NCI-H1105 treated with DMSO at 0.1 percent for 48 hours (cell line): ENCODE measurements at places on chromosomes 12 and 14.
A peak's percentile ranks its signal among the peaks of the same experiment; 100 is the strongest.

- no peak for DNase-seq
Measured at GRCh38 chr14:75063013-75063412, 811 bp downstream of the ACYP1 start.

- DNase-seq = no peak
Measured at GRCh38 chr12:19518209-19518608, 78.9 kb downstream of the AEBP2 start.

DNA sequence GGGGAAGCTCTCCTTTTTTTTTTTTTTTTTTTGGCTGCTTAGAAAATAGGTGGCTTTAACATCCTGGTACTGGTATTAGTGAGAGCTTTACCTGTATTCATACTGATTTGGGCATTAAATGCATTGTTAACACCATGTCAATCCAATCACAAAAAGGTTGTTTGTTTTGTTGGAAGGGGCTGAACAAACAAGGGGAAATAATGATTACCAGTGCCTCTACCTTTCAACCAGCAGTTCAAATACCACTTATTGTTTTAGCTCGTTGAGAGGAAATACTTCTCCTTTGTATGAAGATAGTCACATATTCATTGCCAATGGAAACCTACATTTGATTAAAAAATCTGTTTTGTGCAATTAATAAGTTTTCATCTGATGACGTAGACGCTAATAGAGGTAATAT lies 72.9 kb downstream of the MIPOL1 start:
- DNase-seq = peak; percentile 54

DNA sequence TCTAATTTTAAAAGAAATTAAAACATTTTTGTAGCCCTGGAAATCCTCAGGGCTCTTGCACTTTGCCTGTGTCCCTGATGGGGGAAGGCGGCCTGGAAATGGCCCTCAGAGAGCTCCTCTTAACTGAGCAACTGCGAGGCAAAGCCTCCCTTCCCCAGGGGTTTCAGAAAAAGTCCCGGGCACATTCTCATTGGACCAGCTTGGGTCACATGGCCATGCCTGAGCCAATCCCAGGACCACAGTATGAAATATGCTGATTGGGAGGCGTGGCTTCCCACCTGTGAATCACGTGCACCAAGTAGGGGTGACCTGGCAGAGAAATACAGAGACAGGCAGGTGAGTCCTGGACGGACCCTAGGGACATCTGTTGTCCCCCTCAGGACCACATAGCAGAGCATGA lies 90.4 kb upstream of the SFSWAP start:
- DNase-seq = no peak

GRCh38 chr14:91893007-91893406 lies 25.7 kb upstream of the TC2N start:
- no peak for DNase-seq

- DNase-seq = peak; percentile 56
Measured at GRCh38 chr14:21070610-21071224, 613 bp downstream of the ARHGEF40 start.

GRCh38 chr14:36054353-36055051 lies 122.0 kb downstream of the PTCSC3 start:
- peak; percentile 27 for DNase-seq

DNA sequence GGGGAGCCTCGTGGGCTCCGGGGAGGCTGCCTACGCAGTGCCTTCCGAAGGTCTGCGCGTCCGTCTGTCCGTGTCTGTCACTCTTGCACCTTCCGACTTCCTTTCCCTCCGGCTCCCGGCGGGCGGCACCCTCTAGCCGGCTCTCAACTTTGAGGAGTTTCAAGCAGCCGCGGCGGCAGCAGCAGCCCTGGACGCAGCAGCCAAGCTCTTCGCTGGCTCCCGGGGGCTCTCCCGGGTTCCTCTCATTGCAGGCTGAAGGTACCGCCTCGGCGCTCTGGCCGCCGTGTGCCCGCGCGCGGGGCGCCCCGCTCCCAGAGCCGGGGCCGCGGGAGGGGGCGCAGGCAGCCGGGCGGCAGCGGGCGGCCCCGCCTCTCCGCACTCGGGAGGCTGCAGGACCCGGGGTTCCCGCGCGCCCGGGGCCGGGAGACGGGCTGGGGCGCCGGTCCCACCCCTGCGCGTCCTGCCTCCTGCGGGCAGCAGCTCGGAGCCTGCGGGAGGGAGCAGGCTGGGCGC lies at the start of the genes AMIGO2 and PCED1B:
TSS of gene AMIGO2 (minus strand) at position 492 of the 513 bp plus-strand sequence. CDS start 957 bp downstream, outside the sequence.
TSS of gene PCED1B (plus strand) at position 154 of the 513 bp plus-strand sequence. CDS start 155,443 bp downstream, outside the sequence.
- peak; percentile 68 for DNase-seq

DNA sequence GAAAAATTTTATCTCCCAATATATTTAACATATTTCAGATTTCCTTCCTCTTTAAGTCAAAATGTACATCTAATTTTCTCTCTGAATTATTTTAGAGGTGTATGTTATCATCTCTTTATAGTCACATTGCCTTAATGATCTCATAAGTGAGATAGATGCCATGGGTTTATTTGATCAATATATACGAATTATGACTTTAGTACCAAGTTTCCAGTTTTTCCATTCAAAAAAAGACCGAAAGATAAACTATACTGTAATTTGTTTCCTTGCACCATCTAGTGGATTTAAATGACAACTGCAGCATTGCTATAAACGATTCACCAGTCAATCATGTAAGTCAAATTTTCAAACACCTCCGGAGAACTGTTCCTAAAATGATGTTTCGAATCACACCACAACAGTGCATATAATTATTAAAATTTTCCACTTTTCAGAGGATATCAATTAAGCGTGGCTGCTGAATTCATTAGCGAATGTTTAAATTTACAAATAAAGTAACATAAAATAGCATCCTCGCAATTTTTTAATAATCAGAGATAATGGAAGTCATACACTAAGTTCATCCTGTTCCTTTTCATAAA lies 419 bp upstream of the ATXN7L3B start:
- peak; percentile 89 for DNase-seq

- no peak for DNase-seq
Measured at GRCh38 chr14:80637756-80638619, 303.6 kb downstream of the CEP128 start.

- DNase-seq = no peak
Measured at GRCh38 chr12:127081058-127081457, 1185.9 kb upstream of the TMEM132C start.

DNA sequence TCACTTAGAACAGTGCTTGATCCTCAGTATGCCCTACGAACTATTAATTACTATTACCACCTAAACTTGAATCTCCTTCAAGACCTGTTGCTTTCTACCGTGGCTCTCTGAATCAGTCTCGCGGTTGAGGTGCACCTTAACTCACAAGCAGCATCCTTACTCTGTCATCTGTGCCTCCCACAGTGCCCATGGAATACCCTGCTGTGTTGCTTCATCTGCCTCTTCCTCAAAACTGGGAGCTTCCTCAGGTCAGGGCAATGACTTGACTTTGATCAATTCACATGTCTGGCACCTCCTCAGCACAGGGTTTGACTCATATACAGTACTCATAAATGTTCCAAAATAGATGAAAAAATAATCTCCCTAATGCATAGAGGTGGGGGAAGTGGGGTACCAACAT lies 305.9 kb downstream of the NUAK1 start:
- DNase-seq = no peak

GRCh38 chr12:13905794-13906193 lies 75.6 kb downstream of the GRIN2B start:
- DNase-seq = no peak

DNA sequence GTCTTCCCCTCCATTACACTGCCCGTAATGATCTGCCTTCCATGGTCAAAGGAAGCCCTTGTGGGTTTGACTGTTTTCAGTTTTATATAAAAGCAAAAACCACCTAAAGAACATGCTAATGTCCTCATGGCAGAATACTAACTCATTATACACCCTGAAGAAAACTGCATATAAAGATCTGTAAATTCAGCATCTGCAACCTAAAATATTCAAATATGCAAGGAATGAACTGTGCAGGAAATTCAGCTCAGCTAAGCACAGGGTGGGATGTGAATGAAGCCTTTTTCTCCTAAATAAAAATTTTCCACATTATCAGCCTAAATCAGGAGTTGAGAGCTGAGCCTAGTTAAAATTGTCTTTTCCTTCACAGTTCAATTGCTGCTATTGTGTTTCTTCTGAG lies 128.1 kb downstream of the NRXN3 start:
- no peak for DNase-seq

- DNase-seq = peak; percentile 24
Measured at GRCh38 chr12:28313631-28314030, 123.4 kb downstream of the CCDC91 start.

- DNase-seq = no peak
Measured at GRCh38 chr14:44663136-44663535, 156.1 kb upstream of the FSCB start.

- DNase-seq = peak; percentile 47
Measured at GRCh38 chr14:56751471-56751870, 58.8 kb downstream of the OTX2 start.

GRCh38 chr12:90978117-90978770 lies 23.3 kb upstream of the CCER1 start:
- DNase-seq = peak; percentile 66

- no peak for DNase-seq
Measured at GRCh38 chr12:24814379-24815113, 134.4 kb downstream of the BCAT1 start.

GRCh38 chr12:131074221-131075083 lies 120.7 kb downstream of the ADGRD1 start:
- DNase-seq = no peak

GRCh38 chr12:69834576-69834975 lies 9.5 kb downstream of the MYRFL start:
- no peak for DNase-seq

DNA sequence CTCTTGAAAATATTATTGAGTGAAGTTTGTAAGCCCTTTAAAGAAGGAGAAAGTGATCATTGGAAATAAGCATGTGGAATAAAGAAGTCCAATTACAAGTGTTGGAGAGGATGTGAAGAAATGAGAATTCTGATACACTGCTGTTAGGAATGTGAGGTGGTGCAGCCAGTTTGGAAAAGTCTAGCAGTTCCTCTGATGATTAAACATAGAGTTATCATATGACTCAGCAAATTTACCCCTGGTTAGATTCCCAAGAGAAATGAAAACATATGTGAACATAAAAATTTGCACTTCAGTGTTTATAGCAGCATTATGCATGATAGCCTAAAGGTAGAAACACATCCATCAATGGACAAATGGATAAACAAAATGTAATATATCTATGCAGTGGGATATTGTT lies 319.9 kb downstream of the AEBP2 start:
- DNase-seq = no peak

DNA sequence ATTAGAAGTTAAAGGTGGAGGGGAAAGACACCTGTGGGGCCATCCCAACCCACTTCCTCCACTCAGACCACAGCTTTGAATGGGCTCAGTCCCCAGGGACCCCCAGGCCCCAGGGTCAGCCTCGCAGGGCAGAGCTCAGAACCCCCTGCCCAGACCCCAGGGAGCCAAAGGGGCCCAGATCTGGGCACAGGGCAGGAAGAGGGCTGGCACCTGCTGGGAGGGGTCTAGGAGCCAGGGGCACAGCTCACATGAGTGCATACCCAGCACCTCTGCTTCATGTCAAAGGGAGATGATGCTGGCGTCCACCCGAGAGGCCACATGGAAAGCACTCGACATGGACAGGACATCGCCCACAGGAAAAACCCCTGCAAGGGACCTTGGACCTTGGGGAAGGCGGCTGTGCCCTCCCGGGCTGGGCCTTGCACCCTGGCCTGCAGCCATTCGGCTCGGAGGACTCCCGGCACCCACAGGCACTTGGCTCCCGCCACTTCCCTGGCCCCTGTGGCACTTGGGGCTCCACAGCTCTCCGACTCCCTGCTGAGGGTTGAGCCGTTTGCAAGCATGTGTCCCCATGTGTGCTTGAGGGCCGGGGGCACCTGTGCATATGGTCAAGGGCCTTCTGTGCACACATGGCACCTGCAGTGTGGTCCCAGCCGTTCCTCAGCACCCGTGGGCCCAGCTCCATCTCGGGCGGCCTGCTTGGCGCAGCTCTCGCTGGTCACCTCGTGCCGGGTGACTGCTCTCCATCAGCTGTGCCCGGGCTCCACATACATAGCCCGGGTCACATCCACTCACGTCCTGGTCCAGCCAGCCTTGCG lies 7.8 kb upstream of the AMN start:
- DNase-seq = no peak

GRCh38 chr12:65666876-65667275 lies 157.4 kb upstream of the HMGA2 start:
- DNase-seq = no peak

- no peak for DNase-seq
Measured at GRCh38 chr12:93536766-93537488, 35.5 kb upstream of the SOCS2 start.

- no peak for DNase-seq
Measured at GRCh38 chr12:131473741-131474709, 236.9 kb upstream of the SFSWAP start.

- no peak for DNase-seq
Measured at GRCh38 chr12:94676031-94676641, 25.8 kb upstream of the TMCC3 start.

DNA sequence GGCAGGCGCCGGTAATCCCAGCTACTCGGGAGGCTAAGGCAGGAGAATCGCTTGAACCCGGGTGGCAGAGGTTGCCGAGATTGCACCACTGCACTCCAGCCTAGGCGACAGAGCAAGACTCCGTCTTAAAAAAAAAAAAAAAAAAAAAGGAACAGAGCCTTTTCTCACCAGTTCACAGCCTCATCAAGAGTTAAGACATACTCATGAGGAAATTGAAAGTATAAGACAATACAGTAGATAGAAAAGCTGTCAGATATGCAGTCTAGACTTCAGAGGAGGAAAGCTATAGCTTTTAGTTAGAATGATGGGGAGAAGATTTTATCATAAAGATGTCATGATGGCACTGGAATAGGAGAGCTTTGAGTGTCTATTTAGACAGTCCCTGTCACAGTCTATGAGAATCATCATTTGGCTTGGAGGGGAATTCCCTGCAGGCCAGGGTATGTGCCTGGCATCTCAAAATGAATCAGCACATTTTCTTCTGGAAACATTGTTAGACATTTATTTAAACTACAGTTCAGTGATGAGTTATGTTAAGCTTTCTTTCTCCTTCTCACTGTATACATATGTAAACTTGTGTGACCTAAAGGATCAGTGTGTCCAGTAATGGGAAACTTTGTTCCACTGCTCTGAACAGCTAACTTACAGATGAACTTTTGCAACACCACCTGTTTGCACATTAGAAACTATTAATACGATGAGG lies 2.9 kb upstream of the RAB35 start:
- DNase-seq = no peak

GRCh38 chr14:98198385-98198784 lies 1073.6 kb downstream of the BCL11B start:
- no peak for DNase-seq

DNA sequence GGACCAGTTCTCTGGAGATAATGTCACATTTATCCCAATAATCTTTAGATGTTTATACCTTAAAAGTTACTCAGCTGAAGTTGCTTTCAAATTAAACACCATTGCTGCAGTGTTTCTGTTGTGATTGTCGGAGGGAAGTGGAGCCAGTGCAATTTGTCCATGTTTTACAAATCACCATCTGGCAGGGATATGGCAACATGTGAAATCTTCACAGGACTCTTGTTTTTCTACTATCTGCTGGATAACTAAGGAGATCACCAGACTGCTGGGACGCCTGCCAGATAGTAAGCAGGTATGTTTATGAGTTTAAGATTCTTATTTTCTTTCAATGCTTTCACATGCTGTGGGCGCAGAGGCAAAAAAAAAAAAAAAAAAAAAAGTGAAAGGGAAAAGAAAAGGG lies 100.3 kb upstream of the SOX5 start:
- DNase-seq = no peak

- DNase-seq = peak; percentile 93
Measured at GRCh38 chr12:89883630-89884389, 175.2 kb upstream of the ATP2B1 start.
